HT-29 (cell line): ENCODE measurements at places on chromosomes 5 and 9.

DNA sequence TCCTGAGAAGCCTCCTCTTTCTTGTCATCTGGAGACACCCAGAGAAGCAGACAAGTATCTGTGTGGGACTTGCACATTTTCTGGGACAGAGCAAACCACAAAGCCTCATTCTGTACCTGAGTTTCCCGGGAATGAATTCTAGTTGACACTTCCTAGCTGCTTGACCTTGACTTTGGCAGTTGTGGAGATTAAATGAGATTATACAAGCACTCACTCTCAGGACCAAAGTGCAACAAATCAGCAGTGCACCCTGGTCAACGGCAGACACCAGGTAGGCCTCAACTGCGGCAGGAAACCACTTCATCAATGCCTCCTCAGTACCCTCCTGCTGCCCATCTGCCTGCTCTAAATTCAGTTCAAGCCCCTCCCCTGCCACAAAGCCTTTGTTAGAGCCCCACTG, 114.7 kb upstream of the PANK3 start:
- DNase-seq = no peak

DNA sequence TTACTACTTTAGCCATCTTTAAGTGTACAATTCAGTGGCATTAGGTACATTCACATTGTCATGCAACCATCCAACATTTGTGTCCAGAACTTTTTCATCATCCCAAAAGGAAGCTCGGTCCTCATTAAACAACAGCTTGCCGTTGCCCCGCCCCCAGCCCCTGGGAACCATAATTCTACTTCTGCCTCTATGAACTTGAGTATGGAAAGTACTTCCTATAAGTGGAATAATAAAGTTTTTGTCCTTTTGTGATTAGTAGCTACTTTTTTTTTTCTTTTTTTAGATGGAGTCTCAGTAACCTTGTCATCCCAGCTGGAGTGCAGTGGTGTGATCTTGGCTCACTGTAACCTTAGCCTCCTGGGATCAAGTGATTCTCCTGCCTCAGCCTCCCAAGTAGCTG, 5.0 kb downstream of the GBGT1 start:
- no peak for DNase-seq

DNA sequence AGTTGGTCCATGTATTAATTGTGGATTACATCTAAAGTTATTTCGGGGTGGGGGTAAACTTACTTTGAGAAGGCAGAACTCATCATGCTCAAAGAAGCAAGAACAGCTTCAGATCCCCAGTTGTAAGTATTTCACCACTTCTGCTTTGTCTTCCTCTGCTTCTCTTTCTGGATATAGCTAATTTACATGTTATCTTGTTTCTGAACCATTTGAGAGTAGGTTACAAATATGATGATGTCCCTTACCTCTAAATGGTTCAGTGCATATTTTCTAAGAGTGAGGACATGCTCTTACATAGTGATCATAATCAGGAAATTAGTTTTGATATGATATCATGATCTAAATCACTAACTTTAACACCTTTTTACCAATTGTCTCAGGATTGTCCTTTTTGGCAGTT, 11.9 kb downstream of the TRIO start:
- DNase-seq = no peak

GRCh38 chr5:68216245-68217046, 890 bp downstream of the PIK3R1 start:
- peak; percentile 48 for DNase-seq

DNA sequence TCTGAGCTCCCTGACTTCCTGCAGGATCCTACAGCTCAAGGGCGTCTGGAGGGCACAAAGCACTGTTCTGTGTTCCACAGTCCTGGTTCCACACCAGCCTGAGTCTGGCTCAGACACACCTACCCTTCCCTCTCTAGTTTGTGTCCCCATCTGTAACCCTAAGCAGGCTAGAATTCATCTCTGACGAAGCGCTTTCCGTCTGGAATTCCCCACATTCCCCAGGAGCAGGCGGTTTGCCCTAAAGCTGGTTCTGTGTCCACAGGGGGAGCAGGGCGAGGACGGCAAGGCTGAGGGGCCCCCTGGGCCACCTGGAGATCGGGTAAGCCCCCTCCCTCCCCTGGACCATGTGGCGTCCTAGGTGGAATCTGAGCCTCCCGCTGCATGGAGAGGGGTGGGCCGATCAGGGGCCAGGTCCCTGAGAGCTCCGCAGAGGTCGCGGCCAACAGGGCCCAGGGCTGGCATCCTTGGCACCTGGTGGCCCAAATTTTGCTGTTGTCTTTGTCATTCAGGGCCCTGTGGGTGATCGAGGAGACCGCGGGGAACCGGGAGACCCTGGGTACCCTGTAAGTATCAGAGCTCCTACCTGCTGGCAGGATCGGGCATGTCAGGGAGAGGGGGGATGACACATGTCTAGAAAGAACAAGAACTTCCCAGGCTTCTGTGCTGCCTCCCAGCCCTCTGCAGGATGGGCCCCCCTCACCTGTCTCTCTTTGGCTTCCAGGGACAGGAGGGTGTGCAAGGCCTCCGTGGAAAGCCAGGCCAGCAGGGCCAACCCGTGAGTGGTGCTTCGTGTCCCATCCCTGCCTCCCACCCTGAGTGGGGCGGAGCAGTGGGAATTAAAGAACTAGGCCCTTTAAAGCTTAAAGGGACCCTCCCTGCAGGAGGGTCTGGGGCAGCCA, 34.5 kb upstream of the ORM1 start:
- DNase-seq = no peak

GRCh38 chr5:58351190-58351589, 108.7 kb downstream of the PLK2 start:
- DNase-seq = no peak

- DNase-seq = no peak
Observed at GRCh38 chr5:157961896-157962590, 103.1 kb upstream of the CLINT1 start.

GRCh38 chr9:79256691-79257213, 315.0 kb upstream of the TLE4 start:
- peak; percentile 2 for DNase-seq
